Transverse colon (tissue), 4 donors: ENCODE measurements at places on chromosomes 7 and 10. TPM values are rescaled to one million over a fixed set of nuclear protein-coding genes. Genes with fewer than 3 reads are reported as not detected.

Gene CUZD1
- total RNA-seq, result 1.1 TPM

Gene FOXI2
- total RNA-seq, result not detected

Gene FMC1
- 21.6 TPM for total RNA-seq

Gene PTF1A
- not detected for total RNA-seq

Gene CAMK1D
- 17.6 TPM for total RNA-seq

Gene CTBP2
- 97.8 TPM for total RNA-seq
